ENCODE measurements at places on chromosomes 2 and 18. TPM values are rescaled to one million over a fixed set of nuclear protein-coding genes. Genes with fewer than 3 reads are reported as not detected.

DNA sequence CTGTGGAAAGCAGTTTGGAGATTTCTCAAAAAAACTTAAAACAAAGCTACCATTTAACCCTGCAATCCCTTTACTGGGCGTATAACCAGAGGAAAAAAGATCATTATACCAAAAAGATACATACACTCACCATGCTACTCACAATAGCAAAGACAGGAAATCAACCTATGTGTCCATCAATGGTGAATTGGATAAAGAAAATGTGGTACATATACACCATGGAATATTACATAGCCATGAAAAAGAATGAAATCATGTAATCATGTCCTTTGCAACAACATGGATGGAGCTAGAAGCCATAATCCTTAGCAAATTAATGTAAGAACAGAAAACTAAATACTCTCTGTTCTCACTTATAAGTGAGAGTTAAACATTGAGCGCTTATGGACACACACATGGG is 18.6 kb downstream of the ABCA12 start:
- no peak for DNase-seq
- no peak overlapping the region for H3K27ac ChIP-seq
- no peaks in the 10 kb centered on the region for H3K36me3 ChIP-seq
- H3K4me3 ChIP-seq = no peak overlapping the region

DNA sequence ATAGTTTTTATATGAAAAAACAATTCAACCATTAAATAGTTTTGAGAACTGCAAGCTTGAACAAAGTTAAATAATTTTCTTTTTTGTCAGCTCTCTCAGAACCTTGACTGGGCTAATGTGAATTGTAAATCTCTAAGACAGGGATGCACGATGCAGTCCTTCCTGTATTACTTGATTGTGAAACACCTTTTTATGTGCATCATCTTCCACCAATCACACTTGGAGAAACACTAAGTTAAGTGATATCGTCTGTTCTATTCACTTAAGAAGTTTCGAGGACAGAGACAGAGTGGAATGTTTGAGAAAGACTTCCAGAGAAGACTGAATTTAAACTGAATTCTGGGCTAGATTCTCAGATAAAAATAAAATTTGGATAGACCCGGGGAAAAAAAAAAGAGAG is 238.2 kb downstream of the MREG start:
- no peaks in the 10 kb centered on the region for H3K27me3 ChIP-seq
- H3K4me3 ChIP-seq = no peak overlapping the region
- DNase-seq = no peak

GRCh38 chr2:84613082-84613481 is 96.8 kb downstream of the DNAH6 start:
- H3K27me3 ChIP-seq = no peaks in the 10 kb centered on the region
- H3K4me1 ChIP-seq = no peaks in the 10 kb centered on the region
- DNase-seq = no peak

DNA sequence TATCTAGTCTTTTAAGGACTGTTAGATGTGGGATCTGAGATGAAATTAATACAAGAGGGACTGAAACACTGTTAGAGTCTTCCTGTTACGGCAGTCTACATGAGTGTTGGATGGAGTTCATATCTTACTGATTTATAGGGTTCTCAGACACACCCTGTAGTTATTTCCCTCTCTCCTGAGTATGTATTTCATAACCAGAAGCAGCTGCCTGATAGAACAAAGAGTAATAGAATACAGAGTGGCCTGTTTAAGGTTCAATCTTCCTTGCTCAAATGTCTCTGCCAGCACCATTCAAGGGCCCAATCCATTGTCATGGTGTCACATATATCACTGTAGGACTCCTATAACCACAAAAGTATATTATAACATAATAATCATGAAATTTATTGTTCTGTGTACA is 1229.1 kb upstream of the ACVR2A start:
- no peak overlapping the region for H3K4me3 ChIP-seq
- H3K36me3 ChIP-seq = no peaks in the 10 kb centered on the region
- H3K4me1 ChIP-seq = no peaks in the 10 kb centered on the region

GRCh38 chr2:214489702-214490101 is 78.8 kb downstream of the VWC2L start:
- no peaks in the 10 kb centered on the region for H3K4me1 ChIP-seq
- H3K27ac ChIP-seq = no peak overlapping the region
- no peaks in the 10 kb centered on the region for H3K36me3 ChIP-seq
- no peak for DNase-seq
- H3K27me3 ChIP-seq = no peaks in the 10 kb centered on the region
- no peak overlapping the region for H3K4me3 ChIP-seq

Gene BUB1
- total RNA-seq = 9.0 TPM

GRCh38 chr2:204738721-204739120 is 193.4 kb downstream of the PARD3B start:
- no peaks in the 10 kb centered on the region for H3K36me3 ChIP-seq
- no peak for DNase-seq
- H3K4me3 ChIP-seq = no peak overlapping the region
- no peaks in the 10 kb centered on the region for H3K4me1 ChIP-seq
- no peak overlapping the region for H3K27ac ChIP-seq

DNA sequence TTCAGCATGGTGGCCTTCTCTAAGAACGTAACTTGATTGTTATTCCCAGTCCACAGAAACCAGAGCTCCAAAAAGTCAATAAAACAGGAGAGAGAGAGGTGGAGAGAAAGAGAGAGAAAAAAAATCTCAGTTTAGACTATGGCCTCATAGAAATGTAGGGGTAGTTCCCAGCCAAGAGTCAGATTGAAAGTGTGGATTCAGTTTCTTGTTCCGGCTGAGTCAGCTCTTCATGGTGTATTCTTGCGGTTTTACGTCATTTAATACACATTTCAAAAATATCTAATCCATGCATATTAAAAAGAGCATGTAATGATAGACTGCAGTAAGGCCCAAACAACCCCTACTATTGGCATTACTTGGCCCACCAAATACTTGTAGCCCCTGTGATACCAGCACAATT is 303.9 kb downstream of the ETAA1 start:
- DNase-seq = no peak
- H3K27ac ChIP-seq = no peak overlapping the region
- H3K27me3 ChIP-seq = no peaks in the 10 kb centered on the region
- H3K36me3 ChIP-seq = no peaks in the 10 kb centered on the region

DNA sequence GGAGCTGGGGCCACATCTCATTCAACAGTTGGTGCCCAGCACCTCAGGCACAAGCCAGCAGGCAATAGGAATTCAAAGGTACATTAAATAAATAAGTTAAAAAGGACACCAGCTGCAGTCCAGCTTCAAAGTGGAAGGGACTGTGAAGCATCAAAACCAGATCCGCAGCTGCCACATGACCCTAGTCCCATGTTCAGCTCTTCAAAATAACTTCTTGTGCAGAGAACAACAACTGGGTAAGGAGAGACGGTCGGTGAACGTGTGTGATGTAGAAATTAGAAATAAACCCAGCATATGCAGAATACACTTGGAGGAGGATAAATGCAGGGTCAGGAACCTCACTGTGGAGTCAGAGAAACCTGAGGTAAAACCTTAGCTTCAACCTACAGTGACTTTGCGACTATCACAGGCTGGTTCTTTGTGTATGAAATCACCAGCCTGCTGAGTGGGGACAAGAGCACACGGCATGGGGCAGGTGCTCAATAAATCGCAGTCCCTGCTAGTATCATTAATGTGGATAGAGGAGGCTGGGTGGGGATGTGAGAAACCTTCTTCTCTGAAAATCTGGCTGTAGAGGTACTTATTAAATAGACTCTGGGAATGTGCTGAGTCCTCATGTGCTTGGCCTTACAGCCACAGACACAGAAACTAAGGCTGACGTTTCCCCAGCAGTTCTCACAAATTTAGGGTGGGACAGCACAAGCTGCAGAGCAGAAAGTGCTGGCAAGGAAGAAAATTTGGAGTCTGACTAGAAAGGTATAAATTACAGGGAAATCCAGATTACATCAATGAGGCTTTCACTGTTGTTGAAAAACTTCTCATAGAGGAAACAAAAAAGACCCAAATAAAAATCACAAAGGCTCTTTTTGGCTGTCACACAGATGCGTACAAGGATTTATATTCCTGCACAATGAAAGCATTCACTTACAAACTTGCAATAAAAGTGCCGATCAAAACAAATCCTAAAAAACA is 20.7 kb downstream of the FBXO15 start:
- DNase-seq = no peak
- no peaks in the 10 kb centered on the region for H3K4me1 ChIP-seq
- no peak overlapping the region for H3K27ac ChIP-seq
- peaks cover 2% of the 10 kb centered on the region for H3K27me3 ChIP-seq
- no peaks in the 10 kb centered on the region for H3K36me3 ChIP-seq

Gene EGR4
- total RNA-seq = not detected

DNA sequence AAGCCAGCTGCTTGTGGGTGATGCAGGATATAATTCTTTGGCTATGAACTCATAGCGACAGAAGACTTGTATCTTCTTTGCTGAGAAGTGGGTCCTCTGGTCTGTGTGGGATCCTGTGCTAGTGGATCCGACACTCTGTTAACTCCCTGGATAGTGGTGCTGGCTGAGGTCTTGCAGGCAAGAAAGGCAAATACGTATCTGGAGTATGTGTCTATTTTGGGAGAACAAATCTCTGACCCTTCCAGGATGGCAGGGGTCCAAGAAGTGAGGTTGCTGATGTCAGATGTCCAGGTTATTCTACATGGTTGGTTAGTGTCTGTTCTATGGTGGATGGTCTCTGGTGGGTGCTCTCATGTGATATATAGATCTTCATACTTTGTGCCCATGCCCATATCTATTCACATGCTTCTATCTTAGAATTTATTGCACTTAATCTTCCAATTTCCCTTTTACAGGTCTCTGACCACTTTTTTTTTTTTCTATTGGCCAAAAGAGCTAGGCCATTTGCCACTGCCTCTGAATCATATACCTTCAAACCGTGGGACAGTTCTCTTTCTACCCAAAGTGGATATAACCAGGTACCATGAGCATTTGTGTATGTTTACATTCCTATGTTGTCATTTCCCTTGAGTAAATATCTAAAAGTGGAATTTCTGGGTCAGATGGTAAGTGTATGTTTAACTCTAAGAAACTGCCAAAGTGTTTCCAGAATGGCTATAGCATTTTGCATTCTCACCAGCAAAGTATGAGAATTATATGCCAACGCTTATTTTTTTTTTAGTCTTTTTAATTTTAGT is 45.1 kb upstream of the RBMS1 start:
- no peaks in the 10 kb centered on the region for H3K27me3 ChIP-seq
- no peaks in the 10 kb centered on the region for H3K4me1 ChIP-seq
- DNase-seq = no peak
- H3K4me3 ChIP-seq = no peak overlapping the region
- H3K27ac ChIP-seq = no peak overlapping the region
- no peaks in the 10 kb centered on the region for H3K36me3 ChIP-seq

Gene ZNF396
- 1.3 TPM for total RNA-seq

DNA sequence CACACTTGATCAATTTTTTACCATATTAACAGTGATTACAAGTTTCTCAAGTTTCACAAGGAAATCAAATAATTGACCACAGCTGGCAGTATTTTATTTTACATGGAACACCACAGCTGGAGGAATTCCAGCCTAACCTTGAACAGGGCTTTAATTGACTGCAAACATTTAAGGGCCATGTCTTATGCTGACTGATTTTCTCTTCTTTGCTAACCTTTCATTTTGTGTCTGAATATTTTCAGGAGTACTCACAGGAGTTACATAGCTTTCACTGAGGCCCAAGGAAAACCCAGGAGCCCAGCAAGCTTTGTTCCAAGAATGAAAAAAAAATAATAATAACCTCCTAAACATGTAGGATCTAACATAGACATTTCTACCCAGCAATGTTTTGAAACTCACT is 49.6 kb downstream of the FRZB start:
- H3K36me3 ChIP-seq = no peaks in the 10 kb centered on the region
- H3K4me3 ChIP-seq = no peak overlapping the region
- H3K27me3 ChIP-seq = no peaks in the 10 kb centered on the region

Gene STAT1
- 23.6 TPM for total RNA-seq

- no peaks in the 10 kb centered on the region for H3K27me3 ChIP-seq
- H3K27ac ChIP-seq = no peak overlapping the region
Measured at GRCh38 chr2:223460774-223461211, 141.4 kb downstream of the SCG2 start.

DNA sequence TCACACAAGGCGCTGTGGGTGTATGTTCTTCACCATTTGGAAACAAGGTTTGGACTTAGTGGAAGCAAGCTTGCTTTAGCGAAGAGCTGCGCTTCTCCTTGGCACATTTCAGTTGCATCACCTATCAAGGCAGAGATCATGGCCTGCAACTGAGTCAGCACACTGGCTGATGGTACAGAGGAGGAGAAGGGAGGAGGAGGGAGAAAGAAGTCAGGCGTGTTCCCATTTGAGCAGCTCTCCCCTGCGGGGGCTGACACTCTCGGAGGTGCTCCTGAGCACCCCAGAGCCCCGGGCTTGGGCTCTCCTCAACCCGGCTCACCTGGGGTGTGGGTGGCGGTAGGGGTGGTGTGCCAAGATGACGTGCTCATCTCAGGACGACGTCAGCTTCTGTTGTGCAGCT is 6.0 kb upstream of the SERPINB5 start:
- no peaks in the 10 kb centered on the region for H3K27me3 ChIP-seq
- H3K4me3 ChIP-seq = no peak overlapping the region
- H3K4me1 ChIP-seq = no peaks in the 10 kb centered on the region

Gene ASB18
- 4.7 TPM for total RNA-seq

DNA sequence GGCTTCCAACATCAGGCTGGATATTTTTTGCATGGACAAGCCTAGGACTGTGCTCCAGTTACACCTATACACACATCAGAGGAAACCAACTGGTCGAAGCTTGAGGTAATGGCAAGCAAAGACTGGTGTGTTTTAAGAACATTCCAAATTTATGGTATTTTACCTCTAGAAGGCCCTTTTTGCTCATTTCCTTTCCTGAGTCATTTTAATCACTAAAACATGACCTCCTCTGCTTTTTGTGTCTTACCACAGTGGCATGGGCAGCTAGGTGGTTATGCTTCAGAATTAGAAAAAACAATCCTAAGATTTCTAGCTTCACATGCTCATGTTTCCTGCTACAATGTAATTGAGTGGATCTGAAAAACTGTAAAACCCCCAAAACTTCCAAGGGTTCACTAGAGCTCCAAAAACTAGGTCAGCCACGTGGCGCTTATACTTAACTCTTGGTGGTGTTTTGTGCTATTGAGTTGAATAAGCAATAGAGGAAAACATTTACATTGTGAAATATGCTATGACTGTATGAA is 30.6 kb upstream of the CHRNA1 start:
- H3K27ac ChIP-seq = no peak overlapping the region
- peaks cover 2% of the 10 kb centered on the region for H3K4me1 ChIP-seq
- no peaks in the 10 kb centered on the region for H3K27me3 ChIP-seq
- peaks cover 3% of the 10 kb centered on the region for H3K36me3 ChIP-seq
- H3K4me3 ChIP-seq = no peak overlapping the region

DNA sequence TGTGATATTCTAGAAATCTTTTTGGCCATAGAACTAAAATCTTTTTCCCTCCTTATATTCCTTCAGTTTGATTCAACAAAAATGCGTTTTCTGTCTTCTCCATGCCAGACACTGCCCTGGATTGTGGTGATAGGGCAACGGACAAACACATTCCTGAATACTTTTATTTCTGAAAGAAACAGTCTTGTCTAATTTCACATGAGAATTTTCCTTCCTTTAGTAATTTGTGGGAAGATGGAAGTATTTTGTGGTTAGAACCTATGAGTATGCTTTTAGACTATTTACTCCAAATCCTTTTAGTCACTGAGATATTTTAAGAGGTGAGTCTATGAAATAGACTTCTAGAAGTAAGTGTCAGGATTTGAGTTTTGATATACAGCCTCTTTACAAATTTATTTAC is 49.6 kb downstream of the COL5A2 start:
- H3K27me3 ChIP-seq = no peaks in the 10 kb centered on the region
- no peak for DNase-seq
- H3K27ac ChIP-seq = no peak overlapping the region
- H3K4me3 ChIP-seq = no peak overlapping the region

- DNase-seq = no peak
- no peak overlapping the region for H3K4me3 ChIP-seq
- no peak overlapping the region for H3K27ac ChIP-seq
Measured at GRCh38 chr2:10169581-10169980, 47.0 kb downstream of the RRM2 start.
